Fibroblast of mammary gland (primary cell): ENCODE measurements at places on chromosomes 7 and 10.

DNA sequence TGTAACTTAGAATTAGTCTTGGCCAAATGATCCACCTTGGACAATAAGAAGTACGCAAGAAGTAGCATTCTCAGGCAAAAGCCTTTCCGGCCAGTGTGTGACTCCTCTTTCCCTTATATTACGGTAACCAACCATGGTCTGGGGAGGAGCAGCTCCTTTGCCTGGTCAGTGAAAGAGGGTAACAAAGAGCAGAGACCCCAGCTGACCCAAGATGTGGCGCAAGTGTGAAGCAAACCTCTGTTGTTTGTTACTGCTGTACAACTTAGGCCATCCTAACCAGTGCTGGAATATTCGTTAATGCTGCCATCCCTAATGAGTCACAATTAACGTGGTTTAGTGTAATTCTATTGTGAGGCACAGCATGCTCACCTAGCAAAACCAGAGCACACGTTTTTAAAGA lies 44.0 kb downstream of the HIPK2 start:
- no peak for DNase-seq

- DNase-seq: no peak
Observed at GRCh38 chr10:56722912-56723311, 361.9 kb upstream of the ZWINT start.

DNA sequence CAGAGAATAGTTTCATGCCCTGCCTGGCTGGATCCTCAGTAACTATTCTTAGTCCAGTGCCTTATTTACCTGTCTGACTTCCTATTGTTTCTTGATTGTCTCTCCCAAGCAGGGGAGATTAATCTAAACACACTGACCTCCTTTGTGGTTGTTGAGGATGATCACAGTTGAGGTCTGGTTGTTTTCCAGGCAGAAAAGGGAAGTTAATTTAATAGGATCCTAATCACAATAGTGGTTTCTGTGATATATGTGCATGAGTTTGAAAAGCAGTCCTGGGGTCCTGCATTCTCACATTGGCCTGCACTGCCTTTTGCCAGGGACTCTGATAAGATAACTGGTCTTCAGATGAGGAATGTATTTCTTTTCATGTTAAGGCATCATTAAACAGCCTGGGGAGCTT lies 130.1 kb downstream of the SND1 start:
- no peak for DNase-seq

DNA sequence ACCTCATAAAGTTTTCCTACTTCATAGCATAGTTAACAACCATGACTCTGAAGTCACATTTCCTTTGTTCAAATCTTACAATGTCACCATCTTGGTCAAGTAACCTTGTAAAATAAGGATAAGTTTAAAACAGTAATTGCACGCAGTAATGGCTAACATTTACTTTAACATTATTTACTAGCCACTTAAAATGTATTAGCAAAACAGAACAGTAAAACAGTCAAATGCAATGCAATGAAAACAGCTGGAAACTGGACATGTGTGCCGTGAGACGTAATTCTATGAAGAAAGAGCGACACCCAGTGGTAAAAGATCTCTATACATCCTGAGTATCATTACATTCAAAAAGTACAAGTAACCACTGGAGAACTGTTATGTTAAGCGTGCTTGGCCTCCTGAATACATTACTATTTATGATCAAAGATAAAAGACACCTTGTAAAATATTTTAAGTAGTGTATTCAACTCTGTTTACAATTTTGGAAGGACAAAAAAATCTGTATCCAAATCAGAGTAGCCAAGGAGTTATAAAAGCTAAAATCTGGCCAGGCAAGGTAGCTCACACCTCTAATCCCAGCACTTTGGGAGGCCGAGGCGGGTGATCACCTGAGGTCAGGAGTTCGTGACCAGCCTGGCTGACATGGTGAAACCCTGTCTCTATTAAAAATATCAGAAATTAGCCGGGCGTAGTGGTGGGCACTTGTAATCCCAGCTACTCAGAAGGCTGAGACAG lies 27.2 kb downstream of the ATE1 start:
- peak; percentile 74 for DNase-seq

DNA sequence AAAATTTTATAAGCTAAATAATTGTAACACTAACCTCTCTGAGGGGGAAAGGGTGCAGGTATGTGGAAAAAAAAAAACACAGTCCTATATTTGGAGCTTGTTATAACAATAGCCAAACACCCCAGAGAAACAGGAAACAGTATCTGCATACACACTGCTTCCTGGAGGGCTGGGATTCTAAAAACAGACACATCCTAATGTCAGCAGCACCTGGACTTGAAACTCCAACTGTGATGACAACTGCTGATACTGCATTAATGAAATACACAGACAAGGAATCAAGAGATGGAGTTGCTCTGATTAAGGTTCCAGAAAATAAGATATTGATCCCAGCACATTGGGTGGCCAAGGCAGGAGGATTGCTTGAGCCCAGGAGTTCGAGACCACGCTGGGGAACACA lies 9.3 kb downstream of the DAGLB start:
- DNase-seq: no peak

DNA sequence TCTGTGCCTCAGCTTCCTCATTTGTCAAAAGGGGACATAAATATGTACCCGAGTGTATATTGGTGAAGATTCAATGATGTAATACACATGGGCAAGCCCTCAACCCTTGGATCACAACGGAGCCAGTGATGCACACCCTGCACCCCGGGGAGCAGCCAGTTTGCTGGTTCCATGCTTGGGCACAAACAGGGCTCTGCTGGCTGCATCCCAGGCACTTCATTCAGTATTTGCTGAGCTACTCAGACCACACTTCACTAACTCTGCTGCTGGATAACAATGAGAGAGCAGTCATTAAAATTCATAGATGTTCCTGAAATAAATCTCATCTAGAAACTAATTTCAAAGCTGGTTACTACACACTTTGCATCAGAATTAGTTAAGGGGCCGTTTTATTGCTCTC lies 72.0 kb downstream of the SCRN1 start:
- no peak for DNase-seq

- DNase-seq: peak; percentile 5
Observed at GRCh38 chr10:49310460-49310859, 11.5 kb downstream of the C10orf71 start.

- DNase-seq: no peak
Observed at GRCh38 chr7:26305090-26305868, 13.6 kb downstream of the SNX10 start.

- DNase-seq: peak; percentile 57
Observed at GRCh38 chr10:47406870-47407691, 23.0 kb upstream of the ZNF488 start.

DNA sequence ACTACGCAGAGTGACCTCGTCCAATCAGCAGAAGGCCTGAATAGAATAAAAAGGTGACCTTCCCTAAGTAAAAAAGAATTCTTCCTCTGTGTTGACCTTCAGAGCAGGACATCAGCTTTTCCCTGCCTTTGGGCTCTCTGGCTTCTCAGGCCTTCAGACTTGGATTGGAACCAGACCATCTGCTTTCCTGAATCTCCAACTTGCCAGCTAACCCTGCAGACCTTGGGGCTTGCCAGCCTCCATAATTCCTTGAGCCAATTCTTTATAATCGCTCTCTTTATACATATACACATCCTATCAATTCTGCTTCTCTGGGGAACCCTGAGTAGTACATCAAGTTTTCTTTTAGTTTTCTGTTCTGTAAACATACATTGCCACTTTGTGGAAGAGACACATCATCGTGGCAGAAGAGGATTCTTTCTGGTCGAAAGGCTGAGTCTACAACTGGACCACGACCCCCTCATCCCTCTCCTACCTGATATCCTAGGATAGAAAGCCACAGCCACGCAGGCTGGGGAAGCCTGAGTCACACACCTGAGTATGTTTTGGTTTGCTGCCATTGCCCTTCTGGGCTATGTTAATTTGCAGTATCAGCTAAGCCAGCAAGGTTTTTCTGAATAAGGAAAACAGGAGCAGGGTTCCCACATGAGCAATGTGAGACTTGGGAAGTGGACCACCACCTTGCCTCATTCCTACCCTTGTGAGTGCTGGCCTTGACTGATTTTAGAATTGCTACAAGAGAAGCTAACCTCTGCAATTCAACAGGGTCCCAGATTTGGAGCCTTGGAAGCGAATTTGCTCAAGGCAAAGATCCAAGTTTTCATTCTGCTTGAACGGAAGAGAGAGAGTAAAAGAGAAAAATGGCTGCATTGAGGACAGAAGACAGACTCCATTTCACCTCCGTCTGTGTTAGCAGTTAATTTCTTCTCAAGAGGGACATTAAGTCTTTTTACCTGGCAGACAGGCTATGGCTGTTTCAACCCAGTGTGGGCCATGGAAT lies 445.2 kb upstream of the FZD8 start:
- DNase-seq: no peak

GRCh38 chr10:78619115-78619851 lies 449.5 kb upstream of the ZMIZ1 start:
- no peak for DNase-seq

DNA sequence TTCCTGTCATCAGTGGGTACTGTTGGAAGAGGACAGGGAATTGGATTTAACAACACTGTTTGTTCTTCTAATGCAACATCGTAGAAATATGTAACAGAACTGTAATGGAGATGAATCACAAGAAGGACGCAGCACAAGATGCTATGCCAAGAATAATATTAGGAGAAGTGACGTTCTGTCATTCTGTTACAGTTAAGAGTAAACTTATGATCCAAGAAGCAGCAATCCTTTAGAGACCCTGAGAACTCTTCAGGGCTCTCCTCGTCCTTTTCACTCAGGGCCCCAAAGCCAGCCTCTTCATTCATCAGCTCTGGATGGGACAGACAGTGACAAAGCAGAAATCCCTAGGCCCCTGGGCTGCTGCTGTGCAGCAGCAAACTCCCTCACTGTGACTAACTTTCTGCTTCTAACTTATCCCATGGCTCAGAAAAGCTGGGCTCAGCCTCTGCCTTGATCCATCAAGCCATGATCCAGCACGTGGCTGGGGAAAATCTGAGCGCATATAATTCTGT lies 8.7 kb upstream of the IL6 start:
- DNase-seq: peak; percentile 96

DNA sequence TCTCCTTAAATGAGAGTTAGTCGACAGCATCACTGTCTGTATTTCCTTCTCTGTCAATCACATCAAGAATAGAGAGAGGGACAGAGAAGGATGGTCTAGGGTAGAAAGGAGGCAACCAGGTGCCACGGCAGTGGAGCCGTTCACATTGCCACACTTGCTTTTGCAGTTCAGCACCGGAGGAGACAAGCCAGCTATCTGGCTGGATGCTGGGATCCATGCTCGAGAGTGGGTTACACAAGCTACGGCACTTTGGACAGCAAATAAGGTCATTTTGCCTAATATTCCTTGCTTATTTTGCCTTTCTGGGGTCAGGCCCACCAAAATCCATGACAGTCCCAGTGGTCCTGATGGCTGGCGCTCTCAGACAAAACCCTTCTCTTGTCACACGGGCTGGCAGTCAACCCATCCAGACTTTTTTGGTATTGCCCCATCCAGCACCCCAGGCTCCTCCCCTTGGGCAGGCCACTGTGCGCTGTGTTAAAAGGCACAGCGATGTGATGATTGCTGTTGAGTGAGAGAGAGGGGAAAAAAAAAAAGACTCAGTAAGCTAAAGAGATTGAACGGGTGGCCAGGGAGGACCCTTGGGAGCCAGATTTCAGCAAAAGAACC lies 8.4 kb downstream of the CPA2 start:
- DNase-seq: no peak
